ENCODE measurements at places on chromosomes 1 and 21. TPM values are rescaled to one million over a fixed set of nuclear protein-coding genes. Genes with fewer than 3 reads are reported as not detected.

Gene CACNA1S
- not detected for total RNA-seq

Gene PAPPA2
- total RNA-seq = 2.2 TPM

Gene DCDC2B
- not detected for total RNA-seq

Gene KCNQ4
- total RNA-seq = under 0.01 TPM

Gene HCRTR1
- total RNA-seq = not detected

Gene ILDR2
- under 0.01 TPM for total RNA-seq

Gene SLC26A9
- not detected for total RNA-seq

Gene RCSD1
- 0.87 TPM for total RNA-seq

Gene TENT5C
- total RNA-seq = 2.6 TPM

Gene FCRL2
- not detected for total RNA-seq

Gene ANKRD35
- 5.5 TPM for total RNA-seq

Gene MPL
- total RNA-seq = not detected

Gene S100A2
- 3.3 TPM for total RNA-seq

Gene FTCD
- 1.7 TPM for total RNA-seq

Gene CA6
- not detected for total RNA-seq

Gene KRTAP13-2
- not detected for total RNA-seq

Gene ALPL
- total RNA-seq = 0.87 TPM

Gene LRRC40
- total RNA-seq = 15.5 TPM

Gene VHLL
- total RNA-seq = not detected

Gene STRIP1
- 58.4 TPM for total RNA-seq

Gene OR10J1
- not detected for total RNA-seq

Gene ELAPOR1
- 0.33 TPM for total RNA-seq

Gene S100A7A
- not detected for total RNA-seq

Gene NOS1AP
- total RNA-seq = 0.29 TPM

Gene PRAMEF8
- total RNA-seq = not detected

Gene KRTAP20-2
- not detected for total RNA-seq

Gene DLGAP3
- total RNA-seq = 0.17 TPM

Gene TPTE
- not detected for total RNA-seq

Gene KCNJ15
- total RNA-seq = 1.7 TPM

Gene PTTG1IP
- 253 TPM for total RNA-seq

Gene NPHS2
- not detected for total RNA-seq

Gene PLPPR4
- 1.9 TPM for total RNA-seq

Gene OR14I1
- not detected for total RNA-seq

Gene RASAL2
- 22.7 TPM for total RNA-seq

Gene KRTAP6-2
- not detected for total RNA-seq

Gene CFAP45
- total RNA-seq = 1.0 TPM

Gene ARHGEF16
- not detected for total RNA-seq

Gene PODN
- total RNA-seq = 87.5 TPM

Gene SH3BGR
- 2.8 TPM for total RNA-seq

Gene ST6GALNAC3
- total RNA-seq = 0.99 TPM

Gene CFHR2
- not detected for total RNA-seq
